Fibroblast of lung (primary cell): ENCODE measurements at places on chromosomes 1 and 21.

GRCh38 chr1:43947874-43948437 lies 1.2 kb downstream of the IPO13 start:
- DNase-seq: no peak

DNA sequence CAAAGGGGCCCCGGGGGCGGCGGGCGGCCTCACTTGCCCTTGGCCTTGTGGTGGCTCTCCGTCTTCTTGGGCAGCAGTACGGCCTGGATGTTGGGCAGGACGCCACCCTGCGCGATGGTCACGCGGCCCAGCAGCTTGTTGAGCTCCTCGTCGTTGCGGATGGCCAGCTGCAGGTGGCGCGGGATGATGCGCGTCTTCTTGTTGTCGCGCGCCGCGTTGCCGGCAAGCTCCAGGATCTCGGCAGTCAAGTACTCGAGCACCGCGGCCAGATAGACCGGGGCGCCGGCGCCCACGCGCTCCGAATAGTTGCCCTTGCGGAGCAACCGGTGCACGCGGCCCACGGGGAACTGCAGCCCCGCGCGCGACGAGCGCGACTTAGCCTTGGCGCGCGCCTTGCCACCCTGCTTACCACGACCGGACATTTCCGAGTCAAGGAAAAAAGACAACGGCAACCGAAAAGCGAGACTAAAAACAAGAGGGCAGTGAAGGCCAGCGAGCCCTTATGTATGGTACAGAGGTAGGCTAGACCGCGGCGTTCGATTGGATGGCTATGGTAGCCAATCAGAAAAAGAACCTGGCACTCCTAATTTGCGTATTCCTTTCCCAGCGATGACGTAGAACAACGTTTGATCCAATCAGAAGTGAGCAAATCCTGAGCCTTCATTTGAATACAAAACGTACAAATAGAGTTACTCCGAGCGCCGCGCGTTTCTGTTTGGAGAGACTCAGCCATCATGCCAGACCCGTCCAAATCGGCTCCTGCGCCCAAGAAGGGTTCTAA lies 29.6 kb upstream of the RNF187 start:
- peak; percentile 99 for DNase-seq

- DNase-seq: no peak
Measured at GRCh38 chr21:41091616-41092015, 76.3 kb upstream of the BACE2 start.

DNA sequence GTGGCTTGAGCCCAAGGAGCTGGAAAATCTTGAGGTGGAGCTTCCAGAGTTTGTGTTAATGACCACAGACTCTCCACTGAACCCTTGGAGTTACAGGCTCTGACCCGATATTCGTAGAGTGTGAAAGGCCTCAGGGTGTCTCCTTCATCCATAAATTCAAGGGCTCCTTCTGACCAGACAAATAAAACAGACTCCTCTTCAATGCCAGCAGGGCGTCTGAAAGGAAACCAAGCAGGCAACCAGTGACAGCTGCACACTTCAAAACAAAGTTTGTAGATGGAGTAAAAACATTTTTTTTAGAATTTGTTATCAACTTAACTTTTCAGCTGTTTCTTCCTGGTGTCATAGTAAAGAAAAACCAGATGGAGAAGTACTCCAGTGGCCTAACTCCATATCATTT lies 161.1 kb downstream of the KCTD3 start:
- no peak for DNase-seq

GRCh38 chr1:205324781-205325180 lies 3.2 kb upstream of the NUAK2 start:
- no peak for DNase-seq

DNA sequence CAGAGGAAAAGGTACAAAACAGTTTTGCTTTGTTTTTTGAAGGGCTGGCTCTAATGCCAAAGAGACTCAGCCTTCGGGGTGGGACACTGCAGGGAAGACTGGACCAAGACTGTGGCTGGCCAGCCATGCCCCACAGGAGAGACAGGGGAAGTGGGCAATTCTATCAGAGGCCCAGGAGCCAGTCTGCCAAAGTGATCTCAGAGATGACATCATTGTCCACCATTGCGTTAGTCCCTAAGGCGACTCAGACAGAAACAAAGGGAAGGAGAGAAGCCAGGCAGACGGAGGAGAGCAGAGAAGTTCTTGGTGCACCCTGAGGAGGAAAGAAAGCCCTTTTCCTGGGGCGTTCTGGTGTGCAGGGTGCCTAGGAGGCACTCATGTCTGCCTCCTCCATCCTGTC lies 26.4 kb downstream of the OPTC start:
- peak; percentile 40 for DNase-seq

GRCh38 chr21:42974832-42975820 lies 764 bp downstream of the PKNOX1 start:
- DNase-seq: peak; percentile 73

DNA sequence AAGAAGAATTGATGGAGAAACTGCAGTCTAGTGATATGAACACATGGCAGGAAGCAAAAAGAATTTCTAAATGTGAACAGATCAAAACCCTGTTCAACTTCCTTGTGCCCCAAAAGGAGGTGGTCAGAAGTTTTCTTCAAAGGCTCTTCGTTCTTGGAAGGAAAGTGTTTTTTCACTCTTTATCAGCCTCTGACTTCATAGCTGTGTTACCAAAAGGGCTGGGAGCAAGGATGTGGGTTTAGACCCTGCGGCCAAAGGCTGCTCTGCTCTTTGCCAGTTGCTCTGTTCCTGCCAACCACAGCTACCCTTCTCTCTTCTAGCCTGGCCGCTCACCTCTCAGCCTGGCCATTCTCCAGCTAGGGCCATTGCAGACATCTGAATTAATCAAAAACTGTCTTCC lies 53.8 kb downstream of the PTGER3 start:
- DNase-seq: no peak

DNA sequence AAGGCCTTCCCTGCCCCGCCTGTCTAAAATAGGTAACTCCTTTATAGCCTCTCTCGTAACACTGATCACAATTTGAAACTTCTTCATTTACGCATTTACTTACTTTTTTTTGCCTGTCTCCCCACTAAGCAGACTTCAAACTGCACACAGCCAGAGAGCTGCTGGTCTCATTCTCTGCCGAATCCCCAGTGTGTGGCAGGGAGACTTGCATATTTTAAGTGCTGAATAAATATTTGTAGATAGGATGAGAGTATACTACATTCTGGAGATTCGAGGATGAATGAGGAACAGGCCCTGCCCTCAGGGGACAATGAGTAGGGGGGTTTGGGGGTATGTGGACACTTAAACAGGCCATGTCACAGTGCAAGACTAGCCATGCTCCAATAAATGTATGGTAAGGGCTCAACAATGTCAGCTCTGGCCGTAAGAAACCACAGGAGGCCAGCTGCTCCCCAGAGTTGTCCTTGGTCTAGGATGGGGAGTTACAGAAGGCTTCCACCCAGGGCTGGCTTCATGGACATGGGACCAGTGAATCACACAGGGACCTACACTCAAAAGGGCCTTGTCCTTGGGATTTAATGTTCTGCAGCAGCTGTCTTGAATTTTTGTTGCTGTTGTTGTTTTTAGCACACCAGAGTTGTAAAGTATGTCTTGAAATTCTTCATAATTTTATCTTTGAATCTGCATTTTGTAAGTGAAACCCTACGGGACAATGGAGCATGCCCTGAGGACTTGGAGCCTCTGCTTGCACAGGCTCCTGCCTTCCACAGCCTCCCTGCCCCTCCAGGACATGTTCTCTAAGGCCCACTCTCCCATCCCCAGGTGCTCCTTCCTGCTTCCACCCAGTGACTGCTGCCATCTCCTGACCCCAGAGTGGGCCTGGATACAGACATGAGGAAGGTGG lies 8.5 kb downstream of the DIO1 start:
- no peak for DNase-seq

GRCh38 chr1:167541610-167542009 lies 12.0 kb downstream of the CREG1 start:
- DNase-seq: no peak

DNA sequence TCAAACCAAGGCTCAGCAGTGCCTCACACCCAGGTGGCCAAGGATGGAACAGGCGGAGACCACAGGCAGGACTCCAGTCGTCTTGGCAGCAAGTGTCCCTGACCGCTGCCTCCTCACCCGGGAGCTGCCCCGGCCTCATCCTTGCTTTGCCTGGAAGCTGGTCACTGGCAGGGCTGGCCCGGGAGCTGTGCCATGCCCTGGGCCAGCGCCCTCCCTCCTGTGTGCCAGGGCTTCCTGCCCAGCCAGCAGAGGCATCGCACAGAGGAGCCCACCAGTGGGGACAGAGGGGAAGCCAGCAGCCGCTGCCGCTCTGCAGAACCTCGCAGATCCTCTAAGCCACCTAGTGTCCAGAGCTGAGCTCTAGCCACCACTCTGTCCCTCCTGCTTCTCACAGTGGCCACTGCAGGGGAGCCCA lies 7.8 kb downstream of the CASZ1 start:
- no peak for DNase-seq

- DNase-seq: peak; percentile 81
Measured at GRCh38 chr21:31117128-31117916, 79.0 kb upstream of the KRTAP19-8 start.

DNA sequence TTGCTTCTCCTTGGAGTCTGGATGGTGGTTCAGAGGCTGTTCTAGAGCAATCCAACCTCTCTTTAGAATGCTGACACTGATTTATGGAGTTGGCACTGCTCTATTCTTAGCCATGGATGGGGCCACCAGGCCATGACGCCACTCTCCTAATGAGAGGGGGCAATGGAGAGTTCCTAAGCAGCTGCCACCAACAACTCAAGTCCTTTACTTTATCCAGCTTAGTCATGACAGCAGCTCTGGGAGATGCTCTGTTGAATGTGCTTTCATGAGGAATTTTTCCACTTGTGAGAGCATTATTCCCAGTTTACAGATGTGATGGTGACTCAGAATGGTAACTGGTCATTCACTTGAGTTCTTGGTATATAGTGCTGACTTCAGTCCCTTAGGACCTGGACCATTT lies 366.3 kb downstream of the HHAT start:
- DNase-seq: no peak

GRCh38 chr21:26447932-26448475 lies 125.1 kb downstream of the CYYR1 start:
- no peak for DNase-seq

DNA sequence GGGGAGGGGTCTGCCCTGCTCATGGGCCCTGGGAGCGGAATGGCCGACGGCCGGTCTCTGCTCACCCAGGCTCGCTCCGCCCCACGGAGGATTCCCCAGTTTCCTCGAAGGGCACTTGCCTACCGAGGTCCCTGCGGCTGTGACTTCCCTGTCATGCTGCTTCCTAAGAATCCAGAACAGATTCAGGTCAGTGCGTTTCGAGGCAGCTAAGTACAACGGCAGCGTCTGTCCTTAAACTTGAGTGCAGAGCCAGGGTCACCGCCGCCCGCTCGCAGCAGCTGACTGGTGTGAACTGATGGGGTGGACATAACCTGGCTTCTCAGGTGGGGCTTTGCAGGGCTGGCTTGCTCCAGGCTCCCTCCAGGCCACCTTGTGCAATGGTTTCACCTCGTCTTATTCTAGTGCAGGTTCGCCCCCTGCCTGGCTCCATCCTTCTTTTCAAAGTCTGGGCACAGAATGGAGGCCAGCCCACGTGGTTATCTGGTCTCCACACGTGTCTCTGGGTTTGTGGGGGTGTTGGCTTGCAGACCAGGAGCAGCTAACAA lies 7.6 kb upstream of the C1orf174 start:
- no peak for DNase-seq

GRCh38 chr21:25215698-25216384 lies 391.4 kb downstream of the MRPL39 start:
- no peak for DNase-seq

GRCh38 chr1:1937549-1938275 lies 18.6 kb upstream of the TMEM52 start:
- no peak for DNase-seq

GRCh38 chr1:204647805-204648153 lies 37.8 kb downstream of the LRRN2 start:
- DNase-seq: no peak

DNA sequence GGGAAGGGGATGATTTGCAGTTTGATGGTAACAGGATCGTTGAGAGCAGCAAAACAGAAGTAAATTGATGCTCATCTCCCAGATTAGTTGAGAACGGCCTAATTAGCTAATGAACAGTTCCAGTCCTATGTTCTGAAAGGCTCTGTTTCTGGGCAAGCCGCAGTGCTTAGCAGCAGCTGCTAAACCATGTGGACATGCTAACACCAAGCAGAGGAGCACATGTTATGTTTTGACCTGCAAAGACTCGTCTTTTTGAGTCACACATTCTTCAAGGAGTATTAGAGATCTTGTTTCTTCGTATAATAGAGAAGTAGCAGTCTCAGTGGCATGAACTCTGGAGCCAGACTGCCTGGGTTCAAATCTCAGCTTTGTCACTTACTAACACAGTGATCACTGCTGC lies 58.1 kb downstream of the CACNA1E start:
- DNase-seq: no peak

DNA sequence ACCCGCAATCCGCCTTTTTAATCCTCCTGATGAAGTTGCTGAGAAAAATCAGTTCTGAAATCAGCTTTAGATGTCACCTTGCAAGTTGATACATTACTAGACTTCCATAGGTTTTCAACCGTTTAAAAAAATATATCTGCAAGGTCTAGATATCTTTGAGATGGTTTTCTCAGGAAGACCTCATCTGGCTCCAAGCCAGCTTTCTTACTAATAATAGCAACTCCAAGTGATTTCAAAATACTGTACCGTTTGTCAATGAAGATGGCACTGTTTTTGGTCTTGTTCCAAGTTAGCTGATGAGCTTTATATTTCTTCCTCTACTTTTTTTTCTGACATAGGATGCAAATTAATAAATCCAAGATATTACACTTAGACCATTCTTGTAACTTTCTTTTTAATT lies 40.3 kb downstream of the LRRC8C start:
- DNase-seq: no peak

- DNase-seq: peak; percentile 64
Measured at GRCh38 chr1:167934426-167935215, 1.9 kb upstream of the DCAF6 start.

DNA sequence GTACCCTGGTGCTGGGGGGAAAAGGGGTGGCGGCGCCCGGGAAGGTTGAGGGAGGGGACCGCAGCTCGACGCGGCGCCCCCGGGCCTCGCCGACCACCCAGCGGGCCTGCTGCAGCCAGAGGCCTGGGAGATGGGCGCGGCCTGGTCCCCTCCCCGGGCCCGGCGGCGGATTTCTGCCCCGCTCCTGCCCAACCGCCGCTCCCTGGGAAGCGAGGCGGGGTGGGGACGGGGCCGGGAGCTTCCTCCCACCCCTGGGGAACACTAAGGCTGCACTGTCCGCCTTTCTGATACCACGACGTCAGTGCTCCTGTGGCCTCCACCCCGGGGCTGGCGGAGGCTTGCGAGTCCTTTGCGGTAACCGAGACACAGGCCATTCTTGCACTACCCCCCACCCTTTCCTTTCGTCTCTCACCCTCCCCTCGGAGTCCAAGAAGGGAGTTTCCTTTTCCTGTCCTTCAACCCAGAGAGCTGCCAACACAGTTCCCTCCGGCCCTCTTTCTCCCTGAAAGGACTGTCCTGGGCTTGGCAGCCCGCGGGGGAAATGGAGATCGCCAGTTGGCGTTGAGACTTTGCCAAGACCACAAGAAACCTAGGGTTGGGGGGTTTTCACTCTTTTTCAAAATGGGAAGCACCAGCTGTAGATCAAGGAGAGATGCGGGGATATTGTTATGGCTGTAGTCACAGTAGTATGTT lies 742 bp downstream of the SH3GLB1 start:
- DNase-seq: peak; percentile 66
